ENCODE measurements at places on chromosomes 5 and 9.
A peak's percentile ranks its signal among the peaks of the same experiment; 100 is the strongest.

GRCh38 chr5:113448252-113448651, 13.5 kb upstream of the TSSK1B start:
- DNase-seq = no peak

DNA sequence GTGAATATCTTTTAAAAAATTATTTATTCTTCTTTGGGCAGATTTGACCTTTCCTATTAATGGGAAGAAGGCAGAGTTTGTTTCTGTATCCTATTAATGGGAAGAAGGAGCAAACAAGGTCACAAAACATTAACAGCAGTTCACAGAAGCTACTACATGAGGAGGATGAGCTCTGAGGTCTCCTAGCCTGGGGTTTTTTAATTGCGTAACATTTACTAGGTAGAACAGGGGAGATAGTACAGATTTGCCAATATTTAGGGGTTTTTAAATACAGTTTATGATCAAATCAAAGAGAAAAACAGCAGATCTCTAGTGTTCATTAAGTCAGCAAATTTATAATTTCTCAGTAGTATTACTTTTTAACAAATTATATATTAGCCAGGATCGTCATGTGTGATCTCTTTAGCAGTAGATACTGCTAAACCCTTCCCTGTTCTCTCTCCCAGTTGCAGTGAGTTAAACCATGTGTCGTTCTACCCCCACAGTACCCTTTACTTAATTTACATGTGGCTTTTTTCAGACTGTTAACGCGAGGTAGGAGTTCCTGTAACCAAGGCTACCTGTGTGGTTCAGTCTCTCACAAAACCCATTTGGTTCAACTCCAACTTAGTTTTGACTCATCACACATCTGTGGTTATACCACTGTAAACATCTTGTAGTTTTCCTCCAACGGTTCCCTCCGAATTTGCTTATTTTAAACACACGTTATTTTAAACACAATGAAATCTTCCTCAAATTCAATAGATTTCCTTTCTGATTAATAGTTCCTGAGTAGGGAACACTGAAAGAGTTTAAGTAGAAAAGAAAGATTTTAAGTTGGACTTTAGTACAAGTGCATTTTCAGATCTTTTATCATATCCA, 13.3 kb downstream of the SLC25A46 start:
- DNase-seq = no peak

DNA sequence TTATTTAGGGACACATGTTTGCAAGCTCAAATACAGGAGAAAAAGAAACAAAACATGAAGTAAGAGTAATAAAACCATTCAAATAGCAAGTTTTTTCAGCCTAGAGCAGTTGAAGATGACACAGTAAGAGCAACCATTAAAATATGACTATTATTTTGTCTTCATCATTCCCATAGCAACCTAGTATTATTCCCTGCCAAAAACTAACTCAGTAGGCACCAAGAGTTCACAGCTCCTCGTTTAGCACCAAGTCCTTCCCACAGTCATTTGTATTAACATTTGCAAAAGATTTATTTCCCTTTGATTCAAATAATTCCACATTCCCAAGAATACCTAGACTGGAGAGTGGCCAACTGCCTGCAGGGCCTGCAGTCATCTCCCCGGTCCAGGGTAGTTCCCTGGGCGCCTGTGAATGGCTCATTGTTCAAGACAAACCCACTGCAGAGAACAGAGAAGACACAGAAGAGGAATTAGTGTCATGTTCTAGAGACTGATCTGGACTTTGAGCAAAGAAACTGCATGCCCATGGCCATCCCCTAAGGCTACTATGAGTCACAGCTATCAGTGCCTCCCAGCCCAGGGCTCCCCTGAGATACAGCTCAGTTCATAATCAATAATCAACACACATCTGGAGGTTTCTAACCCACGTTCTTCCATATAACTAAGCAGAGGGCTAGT, 139.1 kb upstream of the MAP3K1 start:
- DNase-seq = peak; percentile 15

DNA sequence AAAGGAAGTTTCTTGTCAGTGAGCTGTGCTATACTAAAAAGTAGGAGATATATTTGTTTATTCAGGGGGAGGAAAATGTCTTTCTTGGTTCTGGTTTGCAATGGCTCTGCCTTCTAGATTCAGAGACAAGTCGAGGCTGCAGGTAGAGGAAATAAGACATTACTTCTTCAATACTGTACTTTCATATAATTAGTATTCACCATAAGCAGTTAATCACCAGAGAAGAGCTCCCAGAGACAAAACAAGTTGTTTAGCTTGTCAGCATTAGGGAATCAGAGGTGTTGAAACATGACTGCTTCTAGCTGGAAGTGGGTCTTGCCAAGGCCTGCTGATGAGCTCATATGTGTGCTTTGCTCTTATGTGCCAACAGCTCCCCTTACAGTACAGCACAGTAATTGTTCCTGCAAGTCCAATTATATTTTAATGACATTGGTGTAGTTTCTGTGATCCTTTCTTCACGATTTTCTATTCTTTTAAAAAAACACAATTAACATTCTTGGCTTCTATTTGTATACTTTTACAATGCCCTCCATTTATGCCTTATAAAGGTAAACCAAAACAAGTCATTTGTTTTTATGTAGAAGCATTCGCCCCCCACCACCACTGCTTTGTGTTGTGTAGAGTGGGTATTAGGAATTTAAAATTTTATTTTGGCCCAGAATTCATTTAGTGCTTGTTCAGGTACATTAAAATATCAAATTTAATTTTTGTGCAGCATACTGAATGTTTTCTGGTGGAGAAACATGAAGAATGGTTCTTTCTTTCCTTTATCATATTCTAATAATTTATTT, 112.2 kb downstream of the RPS23 start:
- DNase-seq = peak; percentile 89

- peak; percentile 36 for DNase-seq
Observed at GRCh38 chr9:38641985-38642864, 21.8 kb upstream of the ANKRD18A start.

DNA sequence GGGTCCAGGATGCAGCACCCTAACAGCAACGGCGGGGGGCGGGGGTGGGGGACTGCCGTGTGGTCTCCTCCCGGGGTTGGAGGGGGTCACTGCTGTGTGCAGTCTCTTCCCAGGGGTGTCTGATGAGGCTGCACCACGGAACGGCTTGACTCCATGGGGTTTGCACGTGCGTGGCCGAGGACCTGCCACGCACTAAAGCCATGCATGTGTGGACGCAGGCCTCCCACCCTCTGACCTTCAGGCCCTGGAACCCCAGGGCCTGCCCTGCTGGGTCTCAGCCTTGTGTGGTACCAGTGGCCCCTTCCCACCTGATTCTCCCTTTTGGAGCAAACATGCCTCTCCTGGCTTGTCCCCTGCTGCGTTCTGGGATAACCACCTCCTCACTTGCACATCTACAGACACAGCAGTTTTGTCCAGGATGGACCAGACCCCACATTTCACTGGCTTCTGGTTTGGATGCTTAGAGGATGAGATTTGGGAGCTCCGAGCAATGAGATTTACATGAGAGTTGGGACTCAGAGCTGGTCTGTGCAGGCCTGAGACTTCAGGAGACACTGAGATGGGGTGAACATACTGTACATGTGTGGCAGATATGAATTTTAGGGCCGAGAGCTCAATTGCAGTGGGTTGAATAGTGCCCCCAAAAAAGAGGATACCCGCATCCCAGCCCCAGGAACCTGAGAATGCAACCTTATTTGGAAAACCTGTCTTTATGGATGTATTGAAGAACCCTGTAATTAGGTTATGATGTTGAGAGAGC, 45.8 kb downstream of the SLC12A7 start:
- no peak for DNase-seq

DNA sequence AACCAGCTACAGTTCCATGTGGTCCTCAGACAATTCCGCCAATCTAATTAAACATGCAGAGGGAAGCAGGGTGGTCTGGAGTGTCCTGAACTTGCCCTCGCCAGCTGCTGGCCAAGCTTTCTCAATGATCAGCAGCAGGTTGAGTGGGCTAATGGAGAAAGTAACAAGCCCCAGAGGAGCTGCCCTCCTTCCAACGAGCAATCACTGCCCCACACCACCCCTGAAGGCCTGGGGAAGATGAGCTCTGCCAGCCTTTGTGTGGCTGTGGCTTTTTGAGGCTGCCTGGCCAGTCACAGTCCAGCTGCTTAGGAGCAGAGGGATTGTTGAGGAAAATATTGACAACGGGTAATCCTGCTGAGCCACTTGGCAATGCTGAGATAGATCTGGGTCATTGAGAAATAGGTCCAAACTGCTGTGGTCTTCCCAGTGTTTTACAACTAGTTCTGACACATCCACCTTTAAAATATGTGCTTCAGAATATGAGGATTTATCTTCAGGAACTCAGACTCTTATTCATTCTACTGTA, 107.3 kb downstream of the CD180 start:
- no peak for DNase-seq

- peak; percentile 35 for DNase-seq
Observed at GRCh38 chr5:150081541-150082283, 4.6 kb downstream of the CSF1R start.

GRCh38 chr9:110809038-110809595, 140.5 kb downstream of the MUSK start:
- no peak for DNase-seq

- DNase-seq = peak; percentile 63
Observed at GRCh38 chr5:151448038-151448985, 909 bp downstream of the SLC36A1 start.

GRCh38 chr9:107024193-107024592, 161.2 kb downstream of the ZNF462 start:
- no peak for DNase-seq
